Ecto neural progenitor cell (in vitro differentiated cells): ENCODE measurements at places on chromosomes 1 and 21.
A peak's percentile ranks its signal among the peaks of the same experiment; 100 is the strongest.

DNA sequence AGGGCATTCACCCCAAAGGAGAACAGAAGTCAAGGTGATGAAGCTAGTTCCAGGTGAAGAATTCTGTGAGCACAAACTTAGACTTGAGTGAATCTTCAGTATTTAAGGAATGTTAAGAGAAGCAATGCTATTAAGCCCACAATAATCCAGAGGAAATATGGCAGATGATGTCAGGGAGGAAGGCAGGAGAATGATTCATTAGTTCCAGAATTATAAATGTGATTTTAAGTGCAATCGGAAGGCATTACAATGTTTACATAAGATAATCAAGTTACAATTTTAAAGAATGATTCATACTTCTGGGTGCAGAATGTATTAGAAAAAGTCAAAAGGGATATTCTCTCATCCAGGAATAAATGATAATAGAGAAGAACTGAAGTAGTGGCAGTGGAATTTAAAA lies 545.2 kb upstream of the BRINP3 start:
- no peak for DNase-seq

DNA sequence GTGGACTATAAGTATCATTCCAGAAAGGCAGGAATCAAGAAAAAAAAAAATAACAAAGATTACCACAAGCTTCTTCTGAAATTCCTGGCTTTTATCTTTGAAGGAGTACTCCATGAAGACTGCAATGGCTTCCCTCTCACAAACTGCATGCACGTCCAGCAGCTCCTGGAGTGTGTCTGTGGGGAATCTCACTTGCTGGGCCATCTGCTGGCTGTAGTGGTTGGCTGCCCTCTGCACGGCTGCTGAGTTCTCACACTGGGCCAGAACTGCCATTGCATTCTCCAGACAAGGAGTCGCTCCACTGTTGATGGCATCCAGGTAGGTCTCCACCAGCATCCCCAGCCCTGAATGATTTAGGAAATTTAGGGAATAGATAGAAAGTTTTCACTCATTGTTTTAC lies 23.3 kb upstream of the GBP2 start:
- DNase-seq: peak; percentile 56

DNA sequence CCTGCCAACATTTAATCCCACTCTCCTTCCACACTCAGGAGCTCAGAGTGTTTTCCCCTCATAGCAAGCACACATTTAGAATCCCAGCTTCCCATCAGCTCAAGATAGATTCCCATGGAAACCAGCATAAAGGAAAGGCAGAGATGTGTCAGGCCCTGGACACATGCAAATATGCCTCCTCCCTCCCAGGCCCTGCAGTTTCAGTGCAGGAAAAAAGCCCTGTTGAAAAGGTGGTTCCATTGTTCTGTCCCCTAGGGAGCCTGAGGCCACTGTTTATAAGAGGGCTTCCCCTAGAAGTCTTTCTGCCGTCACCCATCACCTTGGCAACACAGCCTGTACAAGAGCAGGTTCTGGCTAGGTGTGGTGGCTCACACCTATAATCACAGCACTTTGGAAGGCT lies 3.6 kb downstream of the CACNA1S start:
- peak; percentile 64 for DNase-seq

DNA sequence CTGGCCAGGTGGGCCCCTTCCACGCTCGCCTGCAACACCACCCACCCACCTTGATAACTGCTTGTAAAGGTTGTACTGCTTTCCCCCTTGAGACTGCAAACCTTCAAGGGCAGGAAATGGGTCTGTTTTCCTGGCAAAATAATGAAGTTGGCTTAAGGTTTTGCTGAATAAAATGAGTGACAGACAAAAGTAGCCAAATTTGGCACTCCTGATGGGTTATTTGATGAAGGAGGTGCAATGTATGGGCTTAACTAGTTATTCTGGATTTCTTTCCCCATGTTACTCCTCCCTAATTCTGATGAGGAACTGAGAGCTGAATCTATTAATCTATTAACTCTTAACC lies 14.6 kb upstream of the HLCS start:
- no peak for DNase-seq

DNA sequence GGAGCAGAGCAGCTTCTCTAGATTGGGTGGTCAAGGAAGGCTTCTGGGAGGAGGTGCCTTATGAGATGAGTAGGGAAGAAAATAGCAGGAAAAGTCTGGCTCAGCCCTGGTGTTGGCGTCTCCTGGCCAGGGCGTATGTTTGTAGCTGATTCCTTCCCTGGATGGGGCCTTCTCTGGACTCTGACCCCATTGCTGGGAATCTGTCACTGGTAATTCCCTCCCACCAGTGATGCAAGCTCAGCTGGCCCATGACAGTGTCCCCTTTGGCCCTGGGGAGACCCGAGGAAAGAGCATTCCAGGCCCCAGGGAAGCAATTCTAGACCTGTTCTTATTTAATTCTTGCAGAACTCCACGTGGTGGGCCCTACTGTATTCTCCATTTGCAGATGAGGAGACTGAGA lies 20.7 kb downstream of the IGSF21 start:
- DNase-seq: no peak

- DNase-seq: no peak
Observed at GRCh38 chr1:38275960-38276359, 229.4 kb upstream of the POU3F1 start.

DNA sequence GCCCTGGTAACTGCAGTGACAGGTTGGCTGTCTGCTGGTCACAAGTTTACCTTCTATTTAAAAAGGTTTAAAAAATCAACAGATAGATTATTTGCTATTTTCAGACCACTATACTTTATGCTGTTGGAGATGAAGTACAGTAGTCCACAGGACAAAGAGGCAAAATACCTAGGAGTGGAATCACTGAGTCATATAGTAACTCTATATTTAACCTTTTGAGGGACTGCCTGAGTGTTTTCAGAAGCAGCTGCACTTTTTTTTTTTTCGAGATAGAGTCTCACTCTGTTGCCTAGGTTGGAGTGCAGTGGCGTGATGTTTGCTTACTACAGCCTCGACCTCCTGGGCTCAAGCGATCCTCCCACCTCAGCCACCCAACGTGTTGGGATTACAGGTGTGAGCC lies 11.7 kb downstream of the CNIH4 start:
- DNase-seq: no peak

DNA sequence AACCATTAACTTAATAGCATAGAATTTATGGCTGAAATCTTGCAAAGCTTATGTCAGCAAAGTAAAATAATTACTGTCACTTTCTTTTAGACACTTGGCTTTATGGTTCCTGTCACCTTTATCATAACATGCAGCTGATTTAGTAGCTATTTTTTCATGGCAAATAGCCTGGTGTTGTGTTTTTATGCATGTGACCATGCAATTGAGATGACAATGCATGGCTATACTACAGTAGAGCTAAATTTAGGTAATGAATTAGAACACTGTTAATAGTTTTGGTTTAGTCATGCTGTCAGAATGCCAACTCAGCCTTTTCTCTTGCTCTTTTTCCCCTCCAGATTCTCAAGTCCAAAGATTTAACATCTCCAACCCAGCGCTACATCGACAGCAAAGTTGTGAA lies 88.6 kb downstream of the TGFB2 start:
- DNase-seq: no peak

DNA sequence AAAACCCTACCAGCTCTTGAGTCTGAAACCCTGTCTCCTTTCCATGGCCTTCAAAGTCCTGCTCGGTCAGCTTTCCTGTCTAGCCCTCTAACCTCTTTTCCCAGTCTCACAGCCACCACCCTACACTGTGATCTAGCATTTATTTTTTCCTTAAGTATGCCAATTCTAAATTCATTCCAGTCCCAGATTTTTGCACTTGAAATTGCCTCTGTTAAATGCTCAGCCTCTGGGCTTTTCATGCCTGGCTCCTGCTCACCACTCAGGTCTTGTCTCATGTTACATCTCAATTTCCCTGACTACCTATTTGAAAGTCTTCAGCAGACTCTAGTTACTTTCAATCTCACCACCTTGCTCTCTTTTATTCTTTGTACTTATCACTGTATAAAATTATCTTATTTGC lies 176.2 kb downstream of the ADGRL4 start:
- no peak for DNase-seq

DNA sequence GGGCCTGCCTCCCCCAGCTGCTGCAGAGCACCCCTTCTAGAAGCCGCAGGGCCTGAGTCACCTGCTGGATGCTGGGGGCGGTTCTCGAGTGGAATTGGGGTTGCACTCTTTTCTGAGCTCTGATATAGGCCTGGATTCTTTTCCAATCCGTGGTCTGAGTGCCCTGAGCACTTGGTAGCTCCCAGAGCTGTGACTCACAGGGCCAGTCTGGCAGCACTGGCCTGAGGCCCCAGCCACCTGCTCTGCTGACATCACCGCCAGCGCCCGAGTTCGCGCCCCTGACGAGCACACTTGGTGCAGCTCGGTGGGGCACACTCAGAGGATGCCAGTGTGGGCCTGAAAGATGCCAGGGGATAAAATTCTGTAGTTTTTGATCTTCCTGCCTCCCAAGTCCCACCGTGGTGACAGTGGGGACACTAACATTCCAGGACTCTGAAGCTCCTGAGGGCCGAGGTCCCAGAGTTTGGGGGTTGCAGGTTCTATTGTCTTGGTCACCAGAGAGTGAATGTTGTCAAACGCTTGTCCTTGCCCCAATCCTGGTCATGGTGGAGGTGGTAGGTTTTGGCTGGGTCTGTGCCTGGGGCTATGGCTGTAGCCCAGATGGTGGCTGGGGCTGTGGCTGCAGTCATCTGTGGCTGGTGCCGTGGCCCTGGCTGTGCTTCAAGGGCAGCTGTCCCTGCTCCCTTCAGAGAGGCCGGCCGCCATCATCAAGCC lies 74.6 kb downstream of the OBSCN start:
- DNase-seq: no peak
